ENCODE measurements at places on chromosomes 12 and 14.

DNA sequence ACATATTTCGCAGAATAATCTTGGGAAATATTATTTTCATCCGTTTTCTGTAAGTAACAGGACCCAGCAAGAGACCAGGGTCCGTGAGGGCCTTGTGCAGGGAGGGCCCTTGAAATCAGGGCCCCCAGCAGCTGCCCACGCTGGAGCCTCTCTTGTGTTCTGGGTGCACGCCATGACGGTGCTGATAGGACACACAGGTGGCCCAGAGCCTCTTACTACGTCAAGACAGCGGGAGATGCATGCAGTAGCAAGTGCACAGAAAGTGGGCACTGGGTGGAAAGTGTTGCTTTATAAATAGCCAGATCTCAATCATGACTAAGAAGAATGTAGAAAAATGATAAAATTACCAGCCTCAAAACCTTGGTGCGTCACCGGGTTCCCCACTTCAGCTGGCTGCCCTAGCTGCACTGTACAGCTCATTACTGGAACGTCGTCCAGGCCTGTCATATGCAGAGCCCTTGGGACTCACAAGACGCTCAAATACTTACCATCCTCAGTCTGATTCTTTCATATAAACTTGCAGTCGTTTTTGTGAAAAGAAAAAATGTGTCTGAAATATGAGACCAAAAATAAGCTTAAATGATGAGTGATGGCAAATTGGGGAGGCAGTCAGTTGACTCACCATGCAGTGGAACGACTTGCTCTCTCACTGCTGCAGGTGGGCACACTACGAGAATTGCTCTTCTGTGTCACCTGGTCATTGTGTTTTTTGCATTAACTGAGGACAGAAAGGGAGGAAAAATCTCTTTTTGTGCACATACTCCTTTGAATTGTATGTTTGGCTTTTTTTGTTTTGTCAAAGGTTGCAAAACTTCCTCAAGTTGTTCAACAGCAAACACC, 68.2 kb downstream of the DDX51 start:
- DNase-seq, result no peak

DNA sequence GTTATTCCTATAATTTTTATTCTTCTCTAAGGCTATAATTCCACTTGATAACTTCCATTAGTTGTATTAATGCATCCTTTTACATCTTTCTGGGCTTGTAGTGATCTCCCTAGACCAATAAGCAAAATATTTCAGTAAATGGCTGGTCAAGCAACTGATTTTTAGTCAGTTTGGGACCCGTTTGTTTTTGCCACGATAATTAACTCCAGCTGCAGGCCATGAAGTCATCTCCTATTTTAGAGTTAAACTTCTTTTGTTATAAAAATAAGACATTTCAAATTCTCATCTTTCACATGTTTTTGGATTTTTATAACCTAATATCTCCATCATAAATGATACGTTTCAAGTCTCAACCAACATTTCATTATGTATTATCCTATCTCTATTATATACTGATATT, 49.4 kb downstream of the MAGOHB start:
- no peak for DNase-seq

GRCh38 chr12:64678248-64678647, 68.0 kb downstream of the RASSF3 start:
- no peak for DNase-seq

DNA sequence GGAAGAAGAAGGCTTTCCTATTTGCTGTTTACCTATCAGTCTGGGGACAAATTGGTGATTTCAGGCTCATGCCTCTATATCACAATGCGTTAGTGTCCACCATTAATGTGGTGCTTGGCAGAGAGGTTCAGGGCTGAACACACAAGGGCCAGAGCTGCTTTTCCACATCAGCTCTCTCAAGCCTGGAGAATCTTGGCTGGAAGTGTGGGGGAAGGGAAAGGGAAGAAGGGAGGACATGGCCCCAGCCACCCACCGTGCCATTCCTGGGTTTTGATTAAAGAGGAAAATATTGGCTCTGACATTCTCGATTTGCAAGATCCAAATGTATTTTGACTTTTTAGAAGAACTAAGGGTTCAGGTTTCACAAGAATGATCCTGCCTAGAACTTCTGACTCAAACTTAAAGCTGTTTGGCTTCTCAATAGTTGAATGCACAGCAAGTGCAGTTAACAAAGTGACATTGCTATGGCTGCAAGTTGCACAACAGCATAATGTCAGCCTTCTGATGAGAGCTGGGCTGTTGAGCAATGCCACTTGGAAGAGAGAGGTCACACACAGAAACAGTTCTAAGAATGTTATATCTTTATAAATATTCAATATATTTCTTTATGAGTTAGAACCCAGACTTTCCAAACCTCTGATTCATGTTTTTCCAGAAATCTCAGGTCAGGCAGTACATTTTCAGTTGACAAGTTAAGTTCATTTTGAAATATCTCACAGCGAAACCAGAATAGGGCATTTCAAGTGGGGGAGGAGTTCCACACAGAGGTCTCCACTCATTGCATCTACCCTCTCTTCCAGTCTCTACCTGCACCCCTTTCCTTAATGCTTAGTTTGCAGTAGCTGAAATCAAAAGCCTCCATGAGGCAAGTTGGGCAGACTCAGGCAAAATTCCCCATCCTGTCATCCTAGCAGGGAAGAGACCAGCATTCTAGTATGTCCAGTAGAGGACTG, 25.3 kb downstream of the IGF1 start:
- no peak for DNase-seq

Measured in activated CD4-positive, alpha-beta T cell treated with anti-CD3 and anti-CD28 coated beads, Interleukin-2, Interleukin-4, amounts not matched to agents 100 ng/mL and 50 ng/mL, durations not matched to agents 16 hours and 8 hours (primary cell).